Nephron progenitor cell (in vitro differentiated cells): ENCODE measurements at places on chromosomes 5 and 9.

DNA sequence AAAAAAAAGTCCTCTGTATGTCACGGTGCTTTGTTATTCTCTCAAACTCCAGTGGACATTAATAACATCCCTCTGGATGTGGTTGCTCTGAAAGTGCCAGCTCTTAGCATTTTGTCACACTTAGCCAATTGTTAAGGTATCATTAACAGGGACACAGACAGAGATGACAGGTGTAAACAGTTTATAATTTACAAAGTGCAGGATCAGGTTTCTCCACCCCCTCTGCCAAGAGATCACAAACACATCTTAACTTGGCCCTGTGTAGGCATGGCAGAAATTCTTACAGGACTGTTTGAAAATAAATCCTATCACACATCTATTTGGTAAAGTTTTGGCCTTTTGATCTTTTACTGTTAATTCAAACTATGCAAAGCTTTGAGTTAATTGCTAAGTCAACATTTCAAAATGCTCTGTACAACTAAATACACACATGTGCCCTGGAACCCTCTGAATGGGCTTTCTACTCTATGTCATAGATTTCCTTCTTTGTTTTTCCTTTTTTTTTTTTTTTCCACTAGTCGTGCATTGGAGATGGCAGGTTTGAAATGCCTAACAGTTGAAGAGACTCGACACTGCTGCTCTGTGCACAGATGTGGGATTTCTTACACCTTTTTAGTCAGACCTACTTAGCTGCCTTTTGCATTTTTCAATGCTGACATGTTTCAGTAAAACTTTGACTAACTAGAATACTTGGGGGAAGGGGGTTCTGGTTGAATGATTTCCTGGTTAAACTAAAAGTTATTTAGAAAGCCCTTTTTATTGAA, 41.7 kb downstream of the SEMA6A start:
- H3K4me3 ChIP-seq, result peak overlapping the region; percentile 57
- no peak for DNase-seq
- H3K27ac ChIP-seq, result peak overlapping the region; percentile 97

DNA sequence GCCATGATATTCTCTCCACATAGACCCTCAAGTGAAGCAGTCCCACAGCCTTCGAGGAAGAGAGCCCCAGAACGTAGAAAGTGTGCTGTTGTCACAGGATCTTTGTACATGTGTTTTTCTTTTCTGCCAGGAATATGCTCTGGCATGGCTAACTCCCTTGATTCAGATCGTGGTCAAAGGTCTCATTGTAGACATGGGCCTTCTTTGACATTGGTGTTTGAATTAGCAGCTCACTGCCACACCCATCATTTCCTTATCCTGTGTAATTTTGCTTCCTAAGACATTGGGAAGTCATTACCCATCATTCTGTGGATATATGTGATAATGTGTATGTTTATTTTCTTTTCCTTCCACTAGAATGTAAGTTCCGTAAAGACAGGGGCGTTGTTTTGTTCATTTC, 25.5 kb downstream of the MTRR start:
- no peaks in the 10 kb centered on the region for H3K4me1 ChIP-seq
- H3K4me3 ChIP-seq, result no peak overlapping the region
- no peak overlapping the region for H3K27ac ChIP-seq
- peaks cover 83% of the 10 kb centered on the region for H3K36me3 ChIP-seq

- H3K4me1 ChIP-seq, result peaks cover 81% of the 10 kb centered on the region
- no peaks in the 10 kb centered on the region for H3K27me3 ChIP-seq
- H3K27ac ChIP-seq, result no peak overlapping the region
These were observed 112.3 kb downstream of the MARCHF3 start for GRCh38 chr5:126917918-126918614.

DNA sequence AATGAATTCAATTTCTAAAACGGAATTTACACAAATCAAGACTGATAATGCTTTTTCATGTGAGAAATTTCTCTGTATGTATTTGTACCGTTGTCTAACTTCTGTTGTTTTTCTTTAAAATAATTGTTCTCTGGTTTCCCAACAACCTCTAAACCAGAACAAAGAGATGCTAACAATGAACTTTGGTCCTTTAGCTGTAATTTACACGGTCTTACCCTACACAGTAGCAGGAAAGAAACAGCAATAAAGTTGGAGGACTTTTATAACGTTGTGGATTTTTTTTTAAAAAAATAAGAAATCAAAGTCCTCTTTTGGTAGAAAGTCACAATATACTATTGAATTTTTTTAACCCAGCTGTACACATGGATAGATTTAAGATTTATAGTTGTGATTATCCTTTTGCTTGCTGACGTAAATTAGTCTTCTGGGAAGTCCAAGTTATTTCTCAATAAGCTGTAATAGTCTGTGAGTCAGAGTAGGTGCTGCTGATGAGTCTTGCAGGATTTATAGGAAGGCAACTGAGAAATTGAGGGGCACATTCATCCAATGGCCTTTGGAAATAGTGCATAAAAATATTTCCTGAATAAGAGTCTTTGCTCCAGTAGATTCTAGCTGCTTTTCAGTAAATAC, 76.8 kb upstream of the PCSK1 start:
- peaks cover 6% of the 10 kb centered on the region for H3K27me3 ChIP-seq
- no peak overlapping the region for H3K27ac ChIP-seq

DNA sequence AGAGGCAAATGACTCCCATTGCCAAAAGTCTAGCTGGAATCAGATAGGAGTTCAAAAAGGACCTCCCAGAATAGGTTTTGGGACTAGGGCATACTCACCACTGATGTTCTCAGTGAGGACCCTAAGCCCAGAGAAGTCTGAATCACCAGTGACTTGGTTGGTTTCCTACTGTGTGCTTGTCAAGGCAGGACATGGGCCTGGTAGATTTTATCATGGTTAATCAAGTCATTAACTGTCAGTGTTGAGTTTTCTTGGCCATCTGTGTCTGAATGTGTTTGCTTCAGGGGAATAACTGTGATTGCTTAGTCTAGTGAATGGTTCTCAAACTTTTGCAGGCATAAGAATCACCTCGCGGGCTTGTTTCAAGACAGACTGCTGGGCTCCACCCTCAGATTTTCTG, 99.0 kb upstream of the GDNF start:
- H3K36me3 ChIP-seq, result peaks cover 32% of the 10 kb centered on the region
- H3K4me3 ChIP-seq, result no peak overlapping the region
- no peaks in the 10 kb centered on the region for H3K27me3 ChIP-seq
- H3K4me1 ChIP-seq, result peaks cover 29% of the 10 kb centered on the region

DNA sequence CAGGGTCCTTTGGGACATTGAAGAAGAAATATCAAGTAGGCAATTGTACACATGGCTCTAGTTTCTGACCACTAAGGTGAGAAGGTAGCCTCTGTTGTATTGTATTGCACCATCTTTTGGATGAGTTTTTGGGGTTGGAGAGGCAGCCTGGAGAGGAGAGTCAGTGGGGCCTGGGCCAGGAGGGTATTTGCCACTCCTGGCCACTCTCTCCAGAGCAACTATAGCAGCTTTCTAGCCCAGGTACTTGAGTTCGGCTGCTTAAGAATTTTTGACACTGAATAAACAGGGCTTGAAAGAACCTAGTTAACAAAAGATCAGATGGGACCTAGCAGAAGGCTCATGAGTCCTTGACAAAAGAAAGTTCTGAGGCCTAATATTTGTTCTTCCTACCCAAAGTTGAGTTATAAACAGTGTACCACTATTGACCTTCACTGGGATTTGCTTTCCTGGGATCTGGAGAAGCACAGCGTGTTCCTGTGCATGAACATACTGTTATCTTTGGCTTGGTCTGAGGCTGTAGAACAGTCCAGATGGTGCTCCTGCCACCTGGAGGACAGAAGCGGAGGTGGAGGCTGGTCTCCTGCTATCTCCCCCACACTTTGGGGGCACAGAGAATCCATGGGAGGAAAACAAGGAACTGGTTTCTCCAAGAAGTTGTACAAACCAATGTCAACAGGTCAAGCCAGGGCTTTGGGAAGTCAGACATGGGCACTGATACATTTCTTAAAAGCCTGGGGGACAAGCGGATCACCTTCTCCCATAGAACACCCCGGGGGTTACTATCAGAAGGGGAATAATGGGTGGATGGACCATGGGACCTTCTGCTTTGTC, 110.4 kb upstream of the LIFR start:
- H3K4me3 ChIP-seq, result no peak overlapping the region
- peaks cover 12% of the 10 kb centered on the region for H3K4me1 ChIP-seq
- H3K27me3 ChIP-seq, result peaks cover 26% of the 10 kb centered on the region

DNA sequence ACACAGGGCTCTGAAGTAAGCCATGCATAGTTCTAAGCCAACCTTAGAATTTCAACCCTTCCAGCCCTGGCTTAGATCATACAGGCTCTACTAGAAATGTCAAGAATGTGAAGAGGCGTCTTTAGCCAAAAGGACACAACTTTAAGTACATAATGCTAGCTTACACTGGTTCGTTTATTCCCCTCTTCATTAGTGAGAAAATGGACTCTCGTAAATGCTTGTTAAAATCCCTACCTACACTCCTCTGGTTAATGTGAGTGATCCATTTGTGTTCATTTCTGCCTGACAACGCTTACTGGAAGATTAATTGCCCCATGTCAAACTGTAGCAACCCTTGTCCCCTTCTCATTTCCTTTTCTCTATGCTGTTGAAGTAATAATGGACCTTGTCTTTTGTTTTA, 149.3 kb upstream of the POU5F2 start:
- peaks cover 73% of the 10 kb centered on the region for H3K4me1 ChIP-seq
- H3K36me3 ChIP-seq, result no peaks in the 10 kb centered on the region
- peak overlapping the region; percentile 29 for H3K4me3 ChIP-seq
- no peak for DNase-seq
- no peaks in the 10 kb centered on the region for H3K27me3 ChIP-seq
- peak overlapping the region; percentile 95 for H3K27ac ChIP-seq

DNA sequence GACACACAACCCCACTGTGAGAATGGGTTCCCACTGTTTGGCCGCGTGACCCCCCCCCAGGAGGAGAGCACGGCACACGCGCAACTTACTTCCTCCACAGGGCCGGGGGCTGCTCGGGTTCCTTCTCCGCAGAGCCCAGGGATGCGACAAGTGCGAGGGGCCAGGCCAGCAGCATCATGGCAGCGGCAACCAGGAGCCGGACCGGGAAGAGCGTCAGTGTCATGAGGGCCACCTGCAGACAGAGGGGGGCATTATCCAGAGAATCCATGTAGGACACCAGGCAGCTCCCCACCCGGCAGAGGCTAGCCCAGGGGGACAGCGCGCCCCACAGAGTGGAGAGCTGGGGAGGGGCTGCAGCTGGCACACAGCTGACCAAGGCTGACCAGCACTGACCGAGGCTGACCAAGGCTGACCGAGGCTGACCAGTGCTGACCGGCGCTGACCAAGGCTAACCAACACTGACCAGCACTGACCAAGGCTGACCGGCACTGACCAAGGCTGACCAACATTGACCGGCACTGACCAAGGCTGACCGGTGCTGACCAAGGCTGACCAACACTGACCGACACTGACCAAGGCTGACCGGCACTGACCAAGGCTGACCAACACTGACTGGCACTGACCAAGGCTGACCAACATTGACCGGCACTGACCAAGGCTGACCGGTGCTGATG, 22.3 kb downstream of the LPCAT1 start:
- no peak for DNase-seq
- no peak overlapping the region for H3K4me3 ChIP-seq
- H3K27me3 ChIP-seq, result no peaks in the 10 kb centered on the region
- H3K27ac ChIP-seq, result no peak overlapping the region
- H3K4me1 ChIP-seq, result peaks cover 27% of the 10 kb centered on the region
- H3K36me3 ChIP-seq, result peaks cover 12% of the 10 kb centered on the region

- no peak overlapping the region for H3K27ac ChIP-seq
- H3K4me1 ChIP-seq, result no peaks in the 10 kb centered on the region
- no peaks in the 10 kb centered on the region for H3K36me3 ChIP-seq
These were observed 41.9 kb downstream of the TGFBI start for GRCh38 chr5:136070486-136071285.

DNA sequence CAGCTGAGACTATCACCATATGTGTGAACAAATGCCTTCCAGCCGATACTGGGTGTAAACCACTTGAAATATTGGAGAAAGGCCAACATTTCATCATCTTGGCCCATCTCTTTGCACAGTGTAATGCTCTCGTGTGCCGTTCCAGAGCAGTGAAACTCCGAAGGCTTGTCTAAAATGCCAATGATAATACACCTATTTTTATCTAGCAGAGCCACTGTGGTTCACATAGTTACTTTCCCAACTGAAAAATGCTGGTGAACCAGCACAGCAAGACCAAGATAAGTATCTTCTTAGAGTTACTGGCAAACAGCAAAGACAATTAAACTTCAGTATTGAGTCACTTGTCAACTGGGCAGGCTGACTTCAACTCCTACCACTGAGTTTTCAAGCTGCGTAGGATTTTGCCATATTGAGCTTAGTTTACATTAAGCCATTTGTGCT, 379.9 kb upstream of the ACTBL2 start:
- peaks cover 32% of the 10 kb centered on the region for H3K4me1 ChIP-seq
- DNase-seq, result no peak
- H3K36me3 ChIP-seq, result no peaks in the 10 kb centered on the region
- no peak overlapping the region for H3K27ac ChIP-seq

DNA sequence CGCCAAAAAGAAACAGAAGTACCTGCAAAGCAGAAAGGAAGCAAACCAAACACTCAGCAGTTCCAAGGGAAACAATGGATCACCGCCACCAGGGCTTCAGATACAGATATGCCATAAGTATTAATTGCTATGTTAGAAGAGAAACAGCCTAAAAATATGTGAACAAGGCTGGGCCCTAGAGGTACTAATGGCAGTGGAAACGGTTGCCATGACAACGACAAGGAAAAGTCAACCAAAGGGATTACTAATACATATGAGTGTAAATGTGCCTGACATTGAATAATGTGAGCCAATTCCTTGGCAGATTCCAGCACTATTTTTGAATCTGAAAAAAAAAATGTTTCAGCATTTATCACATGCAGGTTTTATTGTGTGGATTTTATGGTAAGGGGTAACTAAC, 75.0 kb downstream of the CAVIN4 start:
- H3K36me3 ChIP-seq, result no peaks in the 10 kb centered on the region
- H3K4me3 ChIP-seq, result no peak overlapping the region
- H3K27ac ChIP-seq, result no peak overlapping the region

DNA sequence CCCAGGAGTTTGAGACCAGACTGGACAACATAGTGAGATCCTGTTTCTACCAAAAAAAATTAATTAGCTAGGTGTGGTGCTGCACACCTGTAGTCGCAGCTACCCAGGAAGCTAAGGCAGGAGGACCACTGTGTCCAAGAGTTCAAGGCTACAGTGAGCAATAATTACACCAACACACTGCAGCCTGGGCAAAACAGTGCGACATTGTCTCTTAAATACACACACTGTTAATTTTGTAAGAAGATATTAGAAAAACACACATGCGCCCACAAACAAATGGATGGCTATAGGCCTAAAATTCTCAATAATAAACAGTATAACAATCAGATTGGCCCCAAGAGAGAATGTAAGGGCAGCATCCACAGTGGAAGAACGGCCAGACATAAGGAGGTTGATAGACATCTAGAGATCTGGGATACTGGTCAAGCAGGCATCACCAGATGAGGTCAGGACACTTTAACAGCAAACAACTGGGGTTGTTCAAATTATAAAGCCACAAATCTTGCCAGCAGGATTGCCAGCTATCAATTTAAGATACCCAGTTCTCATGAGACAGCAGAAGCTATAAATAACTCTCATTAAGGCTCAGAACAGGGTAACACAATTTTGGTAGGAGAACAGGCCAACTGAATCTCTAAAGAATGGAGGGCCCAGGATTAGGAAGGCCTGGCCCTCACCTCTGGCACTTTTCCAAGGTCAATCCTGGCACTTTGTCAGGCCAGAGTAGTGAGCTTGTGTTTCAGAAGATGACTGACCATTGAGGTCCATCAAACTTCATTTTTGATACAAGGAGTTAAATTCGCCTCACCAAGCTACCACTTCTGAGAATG, 29.5 kb downstream of the GOLPH3 start:
- peaks cover 64% of the 10 kb centered on the region for H3K36me3 ChIP-seq
- peaks cover 2% of the 10 kb centered on the region for H3K27me3 ChIP-seq
- H3K27ac ChIP-seq, result no peak overlapping the region
- no peaks in the 10 kb centered on the region for H3K4me1 ChIP-seq
- DNase-seq, result no peak

GRCh38 chr5:78003450-78003849, 227.3 kb upstream of the TBCA start:
- H3K27me3 ChIP-seq, result peaks cover 3% of the 10 kb centered on the region
- no peak overlapping the region for H3K4me3 ChIP-seq
- no peak for DNase-seq
- H3K27ac ChIP-seq, result peak overlapping the region; percentile 16
- peaks cover 56% of the 10 kb centered on the region for H3K4me1 ChIP-seq
